Stimulated activated CD8-positive, alpha-beta memory T cell treated with anti-CD3 and anti-CD28 coated beads, Interleukin-4, amount 100 ng/mL, for 1 hour (primary cell): ENCODE measurements at places on chromosomes 4 and X.
A peak's percentile ranks its signal among the peaks of the same experiment; 100 is the strongest.

DNA sequence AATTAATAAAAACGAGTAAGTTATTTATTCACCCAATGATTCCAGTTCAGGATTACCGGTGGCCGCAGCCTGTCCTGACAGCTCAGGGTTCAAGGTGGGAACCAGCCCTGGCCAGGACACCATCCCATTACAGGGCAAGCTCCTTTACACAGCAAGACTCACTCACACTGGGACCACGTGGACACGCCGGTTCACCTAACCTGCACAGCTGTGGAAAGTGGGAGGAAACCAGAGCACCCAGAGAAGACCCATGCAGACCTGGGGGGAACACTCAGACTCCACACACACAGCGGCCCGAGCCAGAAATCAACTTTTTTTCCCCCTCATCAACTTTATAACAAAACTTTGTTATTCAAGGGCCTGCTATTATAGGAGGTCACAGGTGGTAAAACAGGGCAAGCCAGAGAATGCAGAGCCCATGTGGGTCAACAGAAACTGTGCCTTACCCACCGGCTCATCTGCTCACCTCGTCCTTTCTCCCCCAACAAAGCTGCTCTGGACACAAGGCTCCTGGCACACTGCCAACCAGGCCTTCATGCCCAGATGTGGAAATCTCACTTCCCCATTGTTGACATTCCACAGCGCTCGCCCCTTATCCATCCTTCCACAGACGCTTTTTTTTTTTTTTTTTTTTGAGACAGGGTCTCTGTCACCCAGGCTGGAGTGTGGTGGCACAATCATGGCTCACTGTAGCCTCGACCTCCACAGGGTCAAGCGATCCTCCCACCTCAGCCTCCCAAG lies 8.0 kb upstream of the ODAPH start:
- DNase-seq = no peak

- no peak for DNase-seq
Measured at GRCh38 chr4:7501873-7502272, 67.1 kb upstream of the PSAPL1 start.

DNA sequence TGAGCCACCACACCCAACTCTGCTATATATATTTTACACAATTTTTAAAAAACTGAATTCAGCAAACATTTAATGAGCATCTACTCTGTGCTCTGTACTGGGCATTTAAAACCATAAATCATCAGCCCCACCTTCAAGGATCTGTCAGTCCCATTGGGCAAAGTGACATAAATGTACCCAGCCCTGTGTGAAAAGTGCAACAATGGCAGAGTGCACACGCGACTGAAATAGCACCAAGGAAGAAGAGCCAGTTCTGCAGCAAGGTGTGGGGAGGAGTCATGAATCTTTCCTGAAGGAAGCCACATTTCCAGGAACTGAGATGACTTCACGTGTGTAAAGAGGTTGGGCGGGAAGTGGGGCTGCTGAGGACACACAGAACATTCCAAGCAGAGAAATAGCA lies 111.5 kb upstream of the ATP6AP2 start:
- DNase-seq = no peak

DNA sequence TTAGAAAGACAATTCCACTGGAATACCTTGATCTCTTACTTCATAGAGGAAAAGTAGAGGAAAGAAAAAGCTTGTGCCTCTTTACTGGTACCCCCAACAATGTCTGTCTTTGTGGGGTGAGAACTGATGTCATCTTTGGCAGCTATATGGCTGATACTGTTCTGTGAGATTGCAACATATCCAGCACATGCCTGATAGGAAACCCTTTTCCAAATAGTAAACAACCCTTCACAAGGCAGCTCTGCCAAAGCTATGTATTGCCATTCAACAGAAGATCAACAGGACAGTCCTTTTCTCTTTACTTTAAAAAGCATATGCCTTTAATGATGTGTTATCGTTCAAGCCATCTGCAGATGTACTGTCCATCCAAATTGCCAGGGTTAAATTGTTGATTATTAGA lies 105.9 kb downstream of the IL1RAPL1 start:
- DNase-seq = no peak

DNA sequence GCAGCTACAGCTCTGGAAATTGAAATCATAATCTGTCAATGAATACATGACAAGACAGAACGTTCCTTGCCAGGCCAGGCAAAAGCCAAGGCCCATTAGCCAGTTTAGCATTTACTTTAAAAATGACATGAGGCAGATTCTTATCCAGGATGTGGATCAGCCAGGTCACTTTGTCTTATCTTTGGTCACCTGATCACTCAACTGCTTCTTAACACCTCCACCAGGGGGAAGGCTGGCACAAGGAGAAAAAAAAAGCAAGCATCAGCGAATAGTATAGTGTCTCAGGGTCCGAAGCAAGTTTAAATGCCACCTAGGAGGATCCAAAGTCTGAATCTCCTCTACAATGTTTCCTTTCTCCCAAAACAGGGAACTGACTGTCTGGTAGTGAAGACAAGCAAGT lies 18.8 kb downstream of the ATP1B4 start:
- no peak for DNase-seq

DNA sequence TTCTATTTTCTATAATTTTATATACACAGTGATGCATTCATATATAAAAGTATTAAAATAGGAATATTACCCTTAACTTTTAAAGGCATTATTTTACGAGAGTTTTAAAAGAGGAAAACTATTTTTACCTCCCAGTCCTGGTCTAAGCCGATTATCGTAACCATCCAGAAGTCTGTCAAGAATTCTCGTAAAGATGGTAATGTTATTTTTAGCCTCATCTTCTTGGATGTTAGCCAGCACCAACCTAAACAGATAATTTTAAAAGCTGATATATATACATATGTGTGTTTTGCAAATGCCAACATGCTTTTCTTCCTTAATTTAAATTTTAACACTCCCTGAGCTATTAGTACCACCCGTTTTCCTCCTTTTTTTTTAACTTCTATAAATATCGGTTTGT lies 4.0 kb downstream of the GABRA2 start:
- DNase-seq = no peak

- DNase-seq = no peak
Measured at GRCh38 chrX:138917781-138918180, 206.3 kb upstream of the FGF13 start.

- DNase-seq = peak; percentile 41
Measured at GRCh38 chrX:96684339-96685209, at the start of gene DIAPH2. Gene DIAPH2, plus strand, starts transcription at chrX:96684842.

DNA sequence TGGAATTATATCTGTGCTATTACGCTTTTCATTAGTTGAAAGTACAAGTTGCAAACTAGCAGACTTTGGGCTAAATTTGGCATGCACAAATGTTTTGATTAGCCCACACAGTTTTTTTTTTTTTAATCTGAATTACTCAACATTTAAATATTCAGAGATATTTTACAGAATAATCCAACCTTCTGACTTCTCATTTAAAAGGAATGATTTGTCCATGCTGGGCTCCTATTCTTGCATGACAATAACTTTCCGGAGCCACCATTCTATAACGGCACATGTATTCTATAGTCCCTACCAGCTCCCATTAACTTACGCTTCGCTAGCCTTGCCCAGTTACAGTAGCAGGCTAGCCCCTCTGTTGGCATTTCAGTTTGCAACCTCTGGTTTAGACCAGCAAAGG lies 219.3 kb upstream of the FTHL17 start:
- no peak for DNase-seq

GRCh38 chr4:5142726-5143125 lies 91.4 kb downstream of the STK32B start:
- no peak for DNase-seq

- no peak for DNase-seq
Measured at GRCh38 chr4:24809376-24809775, 14.0 kb downstream of the SOD3 start.

GRCh38 chr4:113560579-113560978 lies 201.0 kb downstream of the CAMK2D start:
- DNase-seq = no peak

GRCh38 chrX:150486011-150486410 lies 82.4 kb upstream of the MTM1 start:
- DNase-seq = peak; percentile 17

- no peak for DNase-seq
Measured at GRCh38 chr4:8651661-8652180, 59.2 kb downstream of the CPZ start.

GRCh38 chrX:74179071-74179470 lies 124.9 kb upstream of the ZCCHC13 start:
- DNase-seq = no peak

GRCh38 chrX:131058136-131058868 lies at the start of gene ARHGAP36:
Gene ARHGAP36, plus strand, starts transcription at chrX:131058346. Its CDS starts 23,320 bp downstream, at chrX:131081666.
- no peak for DNase-seq

- no peak for DNase-seq
Measured at GRCh38 chr4:158038718-158039117, 134.1 kb downstream of the GASK1B start.

DNA sequence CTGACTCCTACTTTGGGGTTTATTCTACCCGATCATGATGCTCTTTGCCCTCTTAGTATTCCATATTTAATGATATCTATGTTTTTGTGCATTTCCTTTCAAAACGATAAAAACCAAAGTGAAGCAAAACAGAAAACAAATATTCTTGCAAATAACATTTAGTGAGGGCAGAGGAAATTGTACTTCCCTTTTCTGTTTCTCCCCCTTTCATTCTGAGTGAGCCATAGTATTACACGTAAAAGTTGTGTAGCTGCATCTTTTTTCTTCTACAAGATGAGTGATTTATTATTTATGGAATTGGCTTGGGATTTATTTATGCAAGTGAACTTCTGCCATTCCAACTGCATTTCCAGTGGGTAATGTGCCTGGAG lies 109.9 kb downstream of the AFF2 start:
- no peak for DNase-seq

DNA sequence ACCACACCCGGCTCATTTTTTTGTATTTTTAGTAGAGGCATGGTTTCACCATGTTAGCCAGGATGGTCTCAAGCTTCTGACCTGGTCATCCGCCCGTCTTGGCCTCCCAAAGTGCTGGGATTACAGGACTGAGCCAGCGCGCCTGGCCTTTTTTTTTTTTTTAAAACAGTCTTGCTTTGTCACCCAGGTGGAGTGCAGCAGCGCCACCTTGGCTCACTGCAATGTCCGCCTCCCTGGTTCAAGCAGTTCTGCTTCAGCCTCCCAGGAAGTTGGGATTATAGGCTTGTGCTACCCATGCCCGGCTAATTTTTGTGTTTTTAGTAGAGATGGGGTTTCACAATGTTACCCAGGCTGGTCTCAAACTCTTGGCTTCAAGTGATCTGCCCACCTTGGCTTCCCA lies 28.9 kb downstream of the ZFX start:
- no peak for DNase-seq

DNA sequence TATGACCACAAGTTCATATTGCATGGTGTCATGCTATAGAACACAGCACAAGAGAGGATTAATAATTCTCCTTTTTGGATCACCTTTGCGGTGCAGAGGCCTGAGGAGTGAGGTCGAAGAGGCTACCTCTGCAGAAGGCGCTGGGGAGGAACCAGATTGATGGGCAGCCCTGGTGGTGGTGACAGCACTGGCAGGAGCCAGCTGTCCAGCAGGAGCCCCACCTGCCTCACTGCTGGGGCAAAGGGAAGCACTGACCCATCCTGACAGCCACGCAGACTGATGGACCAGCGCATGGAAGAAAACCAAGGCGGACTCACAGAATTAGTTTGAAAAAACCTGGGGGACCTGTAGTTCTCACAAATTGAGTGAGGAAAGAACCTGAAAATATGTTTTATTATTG lies 50.9 kb downstream of the COX18 start:
- no peak for DNase-seq

- no peak for DNase-seq
Measured at GRCh38 chrX:95145848-95146490, 1472.0 kb downstream of the FAM133A start.

- no peak for DNase-seq
Measured at GRCh38 chr4:37896206-37896860, 5.4 kb downstream of the TBC1D1 start.

DNA sequence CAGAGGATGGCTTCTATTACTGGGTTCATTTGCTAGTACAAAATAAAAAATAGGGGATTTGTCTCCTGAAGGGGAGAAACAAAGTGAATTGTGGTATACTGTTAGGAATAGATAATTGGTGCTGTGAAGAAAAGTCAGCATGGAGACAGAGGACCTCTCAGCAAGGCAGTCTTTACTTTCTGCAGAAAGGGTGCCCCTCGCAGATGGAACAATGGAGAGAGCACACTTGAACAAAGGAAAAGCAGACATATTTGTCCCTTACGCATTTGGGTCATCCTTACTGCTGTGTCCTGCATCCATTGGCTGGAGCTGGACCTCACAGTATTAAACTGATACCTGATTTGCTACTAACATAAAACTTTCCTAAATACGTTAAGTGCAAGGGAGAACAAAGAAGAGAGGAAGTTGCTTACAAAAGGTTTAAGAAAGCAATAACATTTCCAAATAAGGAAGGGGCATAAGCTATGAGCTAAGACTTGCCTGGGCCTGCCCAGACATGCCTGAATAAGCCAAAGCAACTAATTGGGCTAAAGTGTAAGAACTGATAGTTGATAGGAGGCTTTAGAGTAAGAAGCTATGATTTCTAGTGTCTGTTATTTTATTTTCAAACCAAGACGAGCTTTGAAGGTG lies 83.8 kb downstream of the CCKAR start:
- no peak for DNase-seq

- DNase-seq = no peak
Measured at GRCh38 chr4:177194906-177195305, 114.8 kb upstream of the NEIL3 start.

DNA sequence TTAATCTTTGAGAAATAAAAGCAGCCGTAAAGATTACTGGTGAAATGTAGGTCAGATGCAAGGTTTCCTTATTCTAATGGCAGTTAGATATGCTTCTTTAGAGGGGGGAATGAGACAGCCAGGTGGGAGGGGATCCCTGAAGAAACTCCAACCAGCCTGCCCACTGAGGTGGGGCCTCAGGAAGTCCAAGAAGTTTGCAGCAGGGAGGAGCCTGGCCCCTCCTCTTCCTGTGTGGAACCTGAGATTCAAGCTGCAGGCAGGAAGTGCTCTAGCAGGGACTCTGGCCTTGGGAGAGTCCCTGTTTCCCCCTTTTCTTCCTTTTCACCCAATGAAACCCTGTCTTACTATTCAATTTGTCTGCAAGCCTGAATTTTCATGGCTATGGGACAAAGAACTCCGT lies 101.4 kb upstream of the SLITRK2 start:
- DNase-seq = no peak

DNA sequence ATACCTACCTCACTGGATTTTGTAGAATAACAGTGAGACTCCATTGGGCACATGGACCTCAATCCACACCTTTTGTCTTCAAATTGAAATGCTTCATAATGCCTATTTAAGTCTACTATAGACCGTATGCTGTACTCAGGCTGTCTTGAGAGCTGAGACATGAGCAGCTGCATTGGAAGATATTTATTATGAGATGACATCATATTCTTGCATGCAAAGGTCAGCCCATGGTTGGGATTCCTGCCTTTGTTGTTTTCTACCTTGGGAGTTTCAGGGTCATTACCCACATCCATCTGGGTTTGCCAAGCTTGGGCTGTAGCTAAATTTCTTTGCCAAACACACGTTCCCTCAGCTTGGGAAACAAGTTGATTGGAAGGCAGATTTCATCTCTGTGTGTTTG lies 33.2 kb upstream of the MAMLD1 start:
- DNase-seq = no peak

GRCh38 chr4:141971869-141972268 lies 335.5 kb downstream of the IL15 start:
- no peak for DNase-seq
